Left ventricle myocardium inferior (tissue), 1 donor: ENCODE measurements at places on chromosomes 7 and 10.
A peak's percentile ranks its signal among the peaks of the same experiment; 100 is the strongest.

DNA sequence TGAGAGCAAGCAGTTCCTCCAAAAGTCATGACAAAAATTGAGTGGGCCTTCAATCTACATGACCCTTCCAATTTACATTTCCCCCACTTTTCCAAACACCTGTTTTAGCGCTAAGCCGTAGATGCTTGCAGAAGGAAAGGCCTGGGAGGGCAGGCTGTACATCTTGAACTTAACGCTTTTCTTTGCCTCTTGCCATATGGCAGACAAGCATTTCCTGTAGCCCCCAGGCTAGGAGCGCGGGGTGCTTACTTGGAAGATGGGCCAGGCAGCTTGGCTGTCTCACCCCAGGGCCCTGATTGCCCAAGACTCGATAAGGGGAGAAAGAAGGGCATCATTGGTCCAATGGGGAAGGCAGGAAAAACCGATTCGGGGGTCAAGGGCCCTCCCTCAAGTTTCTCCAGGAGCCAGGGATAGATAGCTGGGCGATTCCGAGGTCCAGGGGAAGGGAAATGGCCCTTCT, 1.8 kb downstream of the HOXA10 start:
- DNase-seq, result peak; percentile 12

GRCh38 chr10:74244097-74244685, 93.2 kb downstream of the ADK start:
- no peak for DNase-seq

DNA sequence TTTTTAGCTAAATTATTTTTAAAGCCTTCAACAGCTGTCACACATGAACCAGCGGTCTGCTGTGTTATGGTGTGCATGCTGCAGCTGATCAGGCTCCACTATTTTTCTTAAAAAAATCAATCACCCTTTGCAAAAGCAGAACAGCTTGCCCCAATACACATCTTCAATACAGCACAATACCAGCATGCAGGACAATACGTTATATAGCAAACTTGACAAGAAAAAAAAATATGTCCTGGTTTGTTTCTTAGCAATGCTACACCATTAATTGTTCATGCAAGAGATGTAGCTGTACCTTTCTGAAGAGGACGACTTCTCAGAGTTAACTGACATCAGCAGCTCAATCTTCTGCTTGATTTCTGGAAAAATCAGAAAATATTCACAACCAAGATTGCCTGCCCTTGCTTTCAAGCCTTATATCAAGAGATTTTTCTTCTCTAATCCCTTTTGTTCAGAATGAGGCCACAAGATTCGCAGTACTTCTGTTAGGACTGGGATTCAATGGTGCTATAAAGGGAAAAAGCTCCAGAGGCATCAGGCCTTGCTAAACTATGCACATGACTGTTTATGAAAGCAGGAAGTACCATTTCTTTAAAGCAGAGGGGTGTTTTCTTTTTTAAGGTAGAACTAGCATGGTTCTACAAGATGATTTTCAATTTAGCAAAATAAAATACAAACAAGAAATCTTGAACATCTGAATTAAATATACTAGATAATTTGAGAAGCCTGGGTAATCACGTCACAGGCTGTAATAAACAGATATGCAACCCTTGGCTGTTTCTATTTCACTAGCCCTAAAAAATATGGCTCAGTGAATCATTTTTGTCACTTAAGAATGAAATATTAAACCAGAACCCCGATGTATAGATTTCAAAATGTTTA, 120.0 kb downstream of the SRPK2 start:
- DNase-seq, result no peak

DNA sequence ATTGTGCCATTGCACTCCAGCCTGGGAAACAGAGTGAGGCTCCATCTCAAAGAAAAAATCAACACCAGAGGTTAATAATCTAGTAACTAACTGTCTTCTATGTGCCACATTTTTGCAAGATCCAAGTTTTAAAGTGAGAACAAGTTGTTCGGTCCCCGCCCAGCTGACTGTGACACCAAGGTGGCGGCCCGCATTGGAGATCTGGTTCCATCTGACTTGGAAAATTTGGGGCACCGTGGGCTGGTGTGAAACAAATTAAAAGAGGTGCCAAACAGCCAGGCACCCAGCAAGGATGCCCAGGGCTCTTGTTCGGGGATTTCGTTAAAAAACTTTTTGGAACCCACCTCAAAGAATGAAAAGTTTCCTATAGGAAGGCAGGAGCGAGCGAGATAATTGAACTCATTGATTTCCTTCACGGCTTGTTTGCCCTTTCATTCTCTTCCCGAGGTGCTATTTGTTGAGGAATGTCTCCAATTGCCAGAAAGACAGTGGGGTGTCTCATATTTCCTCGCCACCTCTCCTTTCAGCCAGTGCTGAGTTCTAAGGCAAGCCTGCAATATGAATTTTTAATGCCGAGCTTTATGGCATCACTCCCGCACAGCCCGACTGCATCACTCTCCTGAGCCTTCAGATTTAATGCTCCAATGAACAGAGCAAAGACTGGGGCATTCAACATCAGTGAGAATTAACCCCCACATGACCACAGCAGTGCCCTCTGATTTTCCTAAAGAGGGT, 156.9 kb upstream of the SH2B2 start:
- no peak for DNase-seq

DNA sequence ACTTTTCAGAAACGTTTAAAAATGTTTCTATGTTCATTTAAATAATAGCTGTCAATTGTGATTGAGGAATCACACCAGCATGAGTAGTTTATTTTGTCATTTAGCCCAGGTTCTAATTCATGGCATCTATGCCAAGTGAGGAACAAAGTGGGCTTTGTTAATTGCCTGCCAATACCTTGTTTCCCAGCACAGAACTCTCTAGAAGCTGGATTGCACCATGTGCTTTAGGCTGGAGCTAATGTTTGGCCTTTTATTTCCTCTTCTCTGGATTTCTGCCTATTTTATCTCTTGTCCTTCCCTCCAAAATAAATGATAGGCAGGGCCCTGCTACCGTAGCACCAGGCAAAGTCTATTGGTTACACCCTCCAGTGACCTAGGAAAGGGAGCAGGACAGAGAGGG, 109.9 kb upstream of the ITGB1 start:
- no peak for DNase-seq

GRCh38 chr10:5424751-5425150, 12.4 kb downstream of the NET1 start:
- DNase-seq, result no peak

GRCh38 chr10:15333909-15334649, 37.0 kb downstream of the FAM171A1 start:
- DNase-seq, result no peak

GRCh38 chr10:71191551-71192076, 20.8 kb upstream of the UNC5B start:
- no peak for DNase-seq

DNA sequence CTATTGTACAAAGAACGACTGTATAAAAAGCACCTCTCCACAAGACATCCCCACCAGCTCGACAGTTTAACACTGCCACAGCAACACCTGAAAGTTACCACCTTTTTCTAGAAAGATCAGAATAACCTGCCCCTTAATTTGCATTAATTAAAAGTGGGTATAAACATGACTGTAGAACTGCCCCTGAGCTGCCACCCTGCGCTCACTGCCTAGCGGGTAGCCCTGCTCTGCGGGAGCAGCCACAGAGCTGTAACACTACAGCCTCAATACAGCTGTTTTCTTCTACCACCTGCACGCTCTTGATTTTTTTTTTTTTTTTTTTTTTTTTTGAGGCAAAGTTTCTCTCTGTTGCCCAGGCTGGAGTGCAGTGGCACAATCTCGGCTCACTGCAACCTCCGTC, 140.9 kb downstream of the PARD3 start:
- DNase-seq, result no peak

DNA sequence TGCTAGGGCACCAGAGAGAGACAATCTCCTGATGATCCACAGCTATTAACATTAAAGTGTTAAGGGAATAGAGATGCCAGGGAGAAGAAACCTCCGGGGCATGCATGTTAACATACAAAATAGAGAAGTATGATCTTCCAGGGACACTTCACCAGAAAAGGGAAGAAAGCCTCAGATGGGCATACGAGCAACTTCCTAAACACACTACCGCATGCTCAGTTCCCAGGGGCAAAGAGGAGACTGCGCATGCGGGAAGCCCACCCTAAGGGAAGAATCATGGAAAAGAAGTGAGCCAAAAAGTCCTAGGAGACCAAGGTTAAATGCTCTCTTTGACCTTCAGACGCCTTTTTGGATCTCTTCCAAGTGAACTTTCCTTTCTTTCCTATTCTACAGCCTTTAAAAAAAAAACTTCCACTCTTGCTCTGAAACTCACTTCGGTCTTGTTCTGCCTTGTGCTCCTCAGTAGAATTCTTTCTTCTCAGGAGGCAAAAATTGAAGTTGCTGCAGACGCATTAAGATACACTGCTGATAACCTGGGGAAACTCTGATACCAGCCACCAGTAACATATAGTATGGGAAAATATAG, 1211.3 kb downstream of the REEP3 start:
- no peak for DNase-seq

GRCh38 chr10:44575601-44576380, 190.9 kb upstream of the CXCL12 start:
- DNase-seq, result no peak

DNA sequence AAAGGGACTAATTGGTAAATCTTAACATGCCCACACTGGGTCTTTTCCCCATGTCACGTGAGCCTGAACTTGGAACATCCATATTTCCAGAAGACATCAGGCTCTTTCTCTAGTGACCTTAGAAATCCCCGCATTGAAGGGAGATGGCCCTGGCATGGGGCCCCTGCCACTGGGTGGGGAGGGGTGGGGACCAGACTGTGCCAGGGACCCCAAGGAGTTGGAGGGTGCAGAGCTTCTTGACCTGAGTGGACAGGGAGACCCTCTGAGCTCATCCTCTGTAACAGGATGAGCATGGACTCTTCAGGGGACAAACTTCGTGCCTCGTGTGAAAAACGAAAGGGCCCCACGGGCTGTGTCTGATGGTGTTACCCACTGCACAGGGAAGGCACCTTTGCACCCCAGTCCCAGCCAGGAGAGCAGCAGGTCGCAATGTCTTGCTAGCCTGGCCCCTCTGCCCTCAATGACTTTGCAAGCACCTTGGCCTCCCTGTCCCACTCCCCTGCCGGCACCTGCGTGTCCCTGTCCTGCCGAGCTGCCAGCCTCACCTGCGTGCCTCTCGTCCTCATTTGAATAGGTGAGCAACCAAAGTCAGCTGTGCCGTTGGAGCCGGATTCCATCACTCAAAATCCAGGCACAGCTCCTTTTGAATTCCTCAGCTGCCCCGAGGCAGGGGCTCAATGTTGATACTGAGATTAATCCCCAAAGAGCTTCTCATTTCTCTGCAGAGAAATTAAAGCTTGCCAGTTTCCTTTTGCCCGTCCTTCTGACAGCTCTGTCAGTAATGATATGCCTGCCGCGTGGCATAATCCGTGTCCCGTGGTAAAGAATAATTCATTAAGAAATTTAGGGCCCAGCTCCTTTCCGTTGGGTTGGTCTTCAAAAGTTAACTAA, 234.9 kb downstream of the EBF3 start:
- no peak for DNase-seq

DNA sequence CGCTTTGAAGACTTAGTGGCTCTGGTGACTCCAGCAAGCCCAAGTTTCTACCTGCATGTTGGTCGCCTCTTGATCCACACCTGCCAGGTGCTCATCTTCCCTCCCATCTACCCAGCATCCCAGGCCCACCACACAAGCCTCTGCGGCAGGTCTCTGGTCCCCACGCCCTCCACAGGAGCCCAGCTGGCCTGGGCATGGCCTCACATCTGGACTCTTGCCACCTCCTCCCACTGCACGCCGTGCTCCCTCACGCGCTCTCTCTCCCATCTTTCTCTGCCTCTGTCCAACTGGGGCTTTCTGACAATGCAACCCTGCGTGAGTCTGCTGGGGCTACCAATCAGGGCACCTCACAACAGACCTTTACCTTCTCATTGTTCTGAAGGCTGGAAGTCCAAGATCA, 50.2 kb upstream of the FGFR2 start:
- DNase-seq, result no peak

DNA sequence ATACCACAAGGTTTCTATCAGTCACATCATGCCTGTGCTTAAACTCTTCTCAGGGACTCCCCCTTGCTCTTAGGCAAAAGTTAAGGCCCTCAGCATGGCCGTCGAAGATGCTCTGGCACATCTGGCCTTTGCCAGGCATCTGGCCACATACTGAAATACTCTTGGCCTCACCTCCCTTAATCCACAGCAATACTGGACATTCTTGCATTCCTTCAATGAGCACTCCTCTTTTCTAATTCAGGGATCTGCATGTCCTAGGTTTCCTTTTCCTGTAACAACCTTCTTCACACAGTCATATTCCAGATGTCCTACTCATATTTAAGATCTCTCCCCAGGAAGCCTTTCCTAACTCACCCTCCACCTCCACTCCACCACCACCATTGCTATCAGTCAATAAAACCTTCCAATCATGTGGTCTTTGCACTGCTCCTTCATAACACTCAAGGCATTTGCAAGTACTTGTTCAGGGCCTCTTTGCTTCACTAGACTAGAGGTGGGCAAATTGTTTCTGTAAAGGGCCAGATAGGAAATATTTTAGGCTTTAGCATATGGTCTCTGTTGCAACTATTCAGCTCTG, 216.6 kb downstream of the KCNMA1 start:
- no peak for DNase-seq

DNA sequence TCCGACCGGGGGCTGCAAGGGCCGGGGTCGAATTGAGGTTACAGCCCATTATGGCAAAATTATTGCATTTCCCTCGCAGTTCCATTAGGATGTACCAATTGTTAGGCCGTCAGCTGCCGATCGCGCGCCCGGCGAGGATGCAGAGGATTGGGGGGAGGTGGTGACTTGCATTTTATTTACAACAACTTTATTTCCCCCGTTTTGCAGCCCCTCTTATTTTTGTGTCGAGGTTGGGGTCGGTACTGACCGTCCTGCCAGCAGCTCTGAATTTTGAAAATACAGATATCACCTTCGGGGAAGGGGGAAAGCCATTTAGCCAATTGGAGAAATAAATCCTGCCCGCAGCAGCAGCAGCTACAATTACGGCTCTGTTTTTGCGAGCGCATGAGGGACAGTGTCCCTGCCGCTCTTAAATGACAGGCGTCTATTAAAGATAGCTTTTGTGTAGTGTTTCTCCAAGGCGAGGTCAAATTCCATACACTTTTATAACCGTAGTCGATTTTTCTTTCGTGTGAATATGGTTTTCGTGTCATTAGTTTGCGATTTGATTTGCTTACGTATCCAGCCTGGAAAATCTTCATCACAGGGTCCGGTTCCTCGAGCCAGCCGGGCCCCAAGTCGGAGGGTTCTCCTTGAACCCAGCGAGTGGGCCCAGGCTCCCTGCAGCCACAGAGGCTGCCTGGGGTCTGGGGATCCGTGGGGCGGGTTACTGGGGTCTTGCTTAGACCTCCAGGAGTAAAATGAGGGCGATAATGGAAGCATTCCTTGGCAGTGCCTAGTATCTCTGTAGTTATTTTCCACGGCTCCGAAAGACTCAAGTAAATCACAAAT, 684 bp upstream of the HOXA5 start:
- no peak for DNase-seq

- no peak for DNase-seq
Measured at GRCh38 chr7:94003446-94004023, 620 bp downstream of the BET1 start.
